Right lobe of liver (tissue), 6 donors: ENCODE measurements at places on chromosomes 2 and 18. TPM values are rescaled to one million over a fixed set of nuclear protein-coding genes. Genes with fewer than 3 reads are reported as not detected.

Gene SLC16A14
- 0.32 TPM for total RNA-seq

GRCh38 chr2:96233436-96233835 lies 24.8 kb upstream of the STARD7 start:
- no peak for DNase-seq

GRCh38 chr2:222736301-222736700 lies 64.8 kb downstream of the MOGAT1 start:
- DNase-seq, result no peak

DNA sequence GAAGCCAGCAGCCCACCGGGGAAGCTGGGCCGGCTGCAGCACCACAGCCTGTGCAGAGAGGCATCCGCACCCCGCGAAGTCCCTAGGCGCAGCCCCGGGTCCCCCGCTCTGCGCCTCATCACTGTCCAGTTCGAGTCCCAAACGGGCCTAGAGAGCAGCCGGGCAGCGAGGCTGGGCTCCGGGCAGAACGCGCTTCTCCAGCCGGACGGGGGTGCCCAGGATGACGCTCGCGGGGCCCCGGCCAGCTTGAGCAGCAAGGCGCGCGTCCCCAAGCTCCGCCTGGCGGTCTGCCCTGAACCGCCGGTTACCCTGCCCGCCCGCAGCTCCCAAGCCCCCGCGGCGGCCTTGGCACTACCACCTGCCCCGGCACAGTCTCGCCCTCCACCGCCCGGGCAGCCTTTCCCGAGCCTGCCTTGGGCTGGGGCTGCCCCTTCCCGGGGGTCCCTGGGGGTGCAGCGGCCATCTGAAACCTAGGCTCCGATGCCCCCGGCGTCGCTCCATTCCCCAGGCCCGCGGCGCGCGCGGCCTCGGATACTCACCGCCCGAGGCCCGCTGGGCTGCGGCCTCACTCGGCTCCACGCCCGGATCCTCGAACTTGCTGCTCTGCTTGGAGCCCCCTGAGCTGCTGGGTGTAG lies 591 bp downstream of the SLC16A14 start:
- peak; percentile 58 for DNase-seq

- no peak for DNase-seq
Measured at GRCh38 chr18:34991152-34991551, 50.1 kb upstream of the MAPRE2 start.

DNA sequence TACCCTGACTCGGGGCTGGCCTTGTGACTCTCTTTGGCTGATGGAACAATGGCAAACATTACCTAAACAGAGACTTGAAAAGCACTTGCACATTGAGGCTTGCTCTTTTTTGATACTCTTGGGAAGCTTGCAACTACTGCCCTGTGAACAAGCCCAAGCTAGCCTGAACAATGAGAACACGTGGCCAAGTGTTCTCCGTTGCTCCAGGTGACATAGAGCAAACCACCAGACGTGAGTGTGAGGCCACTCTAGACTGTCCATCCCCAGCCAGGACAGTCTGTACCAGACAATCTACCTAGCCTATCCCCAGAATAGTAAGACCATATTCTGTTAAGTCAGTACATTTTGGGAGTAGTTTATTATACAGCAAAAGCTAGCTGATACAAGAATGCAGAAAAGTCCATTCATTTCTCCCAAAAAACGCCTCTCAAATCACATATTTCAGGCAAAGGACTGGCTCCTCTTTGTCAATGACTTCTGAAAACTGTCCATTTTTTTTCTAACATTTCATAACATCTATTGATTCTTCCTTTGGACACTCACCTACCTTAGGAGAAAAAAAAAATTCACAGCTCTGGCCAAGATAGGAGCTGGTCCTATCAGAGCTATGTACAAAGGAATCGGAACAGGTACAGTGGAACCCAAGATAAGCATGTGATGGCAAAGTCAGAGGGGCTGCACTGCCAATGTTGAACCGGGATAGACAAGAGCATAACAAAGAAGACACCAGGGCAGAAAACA lies 142.1 kb upstream of the PKDCC start:
- no peak for DNase-seq

DNA sequence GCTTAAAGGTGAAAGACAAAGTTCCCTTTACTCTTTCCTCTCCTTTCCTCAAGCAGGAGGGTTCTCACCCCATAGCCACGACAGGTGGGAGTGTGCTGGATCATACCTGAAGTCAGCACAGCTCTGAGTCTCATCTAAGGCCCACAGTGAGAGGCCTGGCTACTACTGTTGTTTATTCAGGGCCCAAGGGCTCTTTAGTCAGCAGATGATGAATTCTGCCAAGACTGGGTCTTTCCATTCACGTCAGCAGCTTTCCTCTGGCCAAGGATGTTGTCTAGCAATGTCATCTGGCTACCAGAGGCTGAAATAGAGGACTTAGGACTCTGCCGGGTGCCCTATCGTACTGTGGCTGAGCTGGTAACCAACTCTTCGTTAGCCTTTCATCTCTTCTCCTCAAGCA lies 308.4 kb upstream of the THUMPD2 start:
- DNase-seq, result no peak
